ENCODE measurements at places on chromosomes 5 and 9.
A peak's percentile ranks its signal among the peaks of the same experiment; 100 is the strongest.

DNA sequence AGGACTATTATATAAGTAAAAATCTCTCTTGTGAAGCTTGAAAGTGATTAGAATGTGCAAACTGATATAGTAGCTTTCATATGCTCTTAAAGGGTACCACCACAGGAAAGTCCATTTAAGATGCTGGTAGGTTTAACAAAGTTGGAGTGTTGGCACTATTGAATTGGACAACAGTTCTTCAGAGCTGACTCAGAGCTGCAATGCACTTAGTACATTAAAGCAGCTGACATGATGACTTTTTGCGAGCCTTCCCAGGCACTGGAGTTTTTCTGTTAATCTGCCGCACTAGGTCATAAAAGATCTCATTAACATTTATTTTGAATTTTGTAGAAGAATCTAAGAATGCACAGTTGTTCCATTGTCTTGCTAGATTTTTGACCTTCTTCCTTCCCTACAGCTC is 243.8 kb downstream of the ADAMTSL1 start:
- no peak for DNase-seq

- no peak for DNase-seq
Observed at GRCh38 chr9:107861075-107861474, 371.5 kb upstream of the KLF4 start.

DNA sequence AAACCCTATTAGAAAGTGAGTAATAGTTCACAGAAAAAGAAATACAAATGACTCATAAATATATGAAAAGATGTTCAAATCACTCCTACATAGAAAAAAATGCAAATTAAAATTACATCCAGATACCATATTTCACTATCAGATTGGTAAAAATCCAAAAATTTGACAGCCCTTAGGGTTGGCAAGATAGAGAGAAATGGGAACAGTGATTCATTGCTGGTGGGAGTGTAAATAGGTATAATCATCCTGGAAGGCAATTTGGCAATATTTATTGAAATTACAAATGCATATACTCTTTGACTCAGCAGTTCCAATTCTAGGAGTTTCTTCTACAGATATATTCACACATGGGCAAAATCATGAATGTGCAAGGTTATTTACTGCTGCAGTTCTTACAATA is 273.5 kb downstream of the NR2F1-AS1 start:
- DNase-seq: no peak

- no peak for DNase-seq
Observed at GRCh38 chr5:139425497-139425896, 13.8 kb downstream of the DNAJC18 start.

- DNase-seq: no peak
Observed at GRCh38 chr9:126389992-126390391, 63.4 kb downstream of the MVB12B start.

GRCh38 chr9:124485201-124485600 is 22.0 kb downstream of the NR5A1 start:
- no peak for DNase-seq

DNA sequence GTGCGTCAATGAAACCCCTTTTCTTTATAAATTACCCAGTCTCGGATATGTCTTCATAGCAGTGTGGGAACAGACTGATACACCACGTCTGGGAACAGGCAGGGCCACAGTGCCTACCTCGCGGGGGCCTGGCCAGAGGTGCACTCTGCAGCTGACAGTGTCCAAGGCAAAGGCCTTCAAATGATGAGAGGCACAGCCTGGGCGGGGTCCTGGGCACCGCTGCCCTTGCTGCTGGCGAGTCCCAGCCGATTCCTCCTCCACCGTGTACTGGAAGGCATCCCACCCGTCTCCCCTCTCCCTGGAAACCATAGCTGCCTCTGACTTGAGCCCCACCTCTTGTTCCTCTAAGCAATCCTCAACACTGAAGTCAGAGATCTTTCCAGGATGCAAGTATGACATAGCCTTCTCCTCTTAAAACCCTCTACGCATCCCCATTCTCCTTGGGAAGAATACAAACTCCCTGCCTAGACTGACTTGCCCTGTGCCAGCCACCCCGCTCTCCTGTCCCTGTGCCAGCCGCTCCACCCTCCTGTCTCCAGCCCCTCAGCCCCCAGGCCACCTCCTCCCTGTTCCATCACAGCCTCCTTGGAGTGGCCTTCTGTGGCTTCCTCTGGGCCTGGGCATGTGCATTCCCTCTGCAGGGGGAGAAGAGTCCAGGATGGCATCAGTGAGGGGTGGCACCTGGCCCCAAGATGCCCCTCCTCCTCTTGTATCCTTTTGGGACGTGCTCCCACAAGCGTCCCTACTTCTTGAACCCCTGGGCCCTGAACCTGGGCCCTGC is 8.1 kb upstream of the COL5A1 start:
- DNase-seq: no peak

GRCh38 chr9:124357721-124358361 is 57.4 kb downstream of the PSMB7 start:
- DNase-seq: no peak

DNA sequence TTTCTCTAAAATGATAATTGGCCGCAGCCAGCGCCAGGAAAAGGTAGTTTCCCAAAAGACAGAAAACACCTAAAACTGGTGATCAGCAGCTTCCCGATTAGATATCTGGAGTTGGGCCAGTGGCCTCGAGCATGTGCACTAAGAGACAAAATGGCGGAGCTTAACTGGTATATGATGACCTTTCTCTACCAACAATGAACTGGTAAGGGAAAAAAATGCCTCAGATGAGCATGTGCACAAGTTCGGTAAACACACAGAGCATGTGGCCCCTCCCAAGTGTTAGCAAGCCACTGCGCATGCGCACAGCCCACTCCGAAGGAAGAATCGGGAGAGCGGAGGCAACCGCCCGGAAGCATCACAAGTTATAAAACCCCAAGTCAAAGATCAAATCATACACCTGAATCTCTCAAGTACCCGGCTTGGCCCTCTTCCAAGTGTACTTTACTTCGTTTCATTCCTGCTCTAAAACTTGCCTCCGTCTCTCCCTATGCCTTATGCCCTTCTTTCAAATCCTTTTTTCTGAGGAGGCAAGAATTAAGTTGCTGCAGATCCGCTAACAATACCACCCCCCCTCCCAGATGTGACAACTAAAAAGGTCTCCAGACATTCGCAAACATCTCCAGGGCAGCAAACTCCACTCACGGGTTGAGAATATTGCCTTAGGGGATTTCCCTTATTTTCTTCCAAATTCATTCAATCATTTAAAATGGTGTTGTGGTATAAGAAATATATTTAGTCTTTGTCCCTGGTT is 15.0 kb upstream of the PTBP3 start:
- DNase-seq: peak; percentile 43

- no peak for DNase-seq
Observed at GRCh38 chr5:58503390-58504046, 12.3 kb downstream of the GAPT start.

DNA sequence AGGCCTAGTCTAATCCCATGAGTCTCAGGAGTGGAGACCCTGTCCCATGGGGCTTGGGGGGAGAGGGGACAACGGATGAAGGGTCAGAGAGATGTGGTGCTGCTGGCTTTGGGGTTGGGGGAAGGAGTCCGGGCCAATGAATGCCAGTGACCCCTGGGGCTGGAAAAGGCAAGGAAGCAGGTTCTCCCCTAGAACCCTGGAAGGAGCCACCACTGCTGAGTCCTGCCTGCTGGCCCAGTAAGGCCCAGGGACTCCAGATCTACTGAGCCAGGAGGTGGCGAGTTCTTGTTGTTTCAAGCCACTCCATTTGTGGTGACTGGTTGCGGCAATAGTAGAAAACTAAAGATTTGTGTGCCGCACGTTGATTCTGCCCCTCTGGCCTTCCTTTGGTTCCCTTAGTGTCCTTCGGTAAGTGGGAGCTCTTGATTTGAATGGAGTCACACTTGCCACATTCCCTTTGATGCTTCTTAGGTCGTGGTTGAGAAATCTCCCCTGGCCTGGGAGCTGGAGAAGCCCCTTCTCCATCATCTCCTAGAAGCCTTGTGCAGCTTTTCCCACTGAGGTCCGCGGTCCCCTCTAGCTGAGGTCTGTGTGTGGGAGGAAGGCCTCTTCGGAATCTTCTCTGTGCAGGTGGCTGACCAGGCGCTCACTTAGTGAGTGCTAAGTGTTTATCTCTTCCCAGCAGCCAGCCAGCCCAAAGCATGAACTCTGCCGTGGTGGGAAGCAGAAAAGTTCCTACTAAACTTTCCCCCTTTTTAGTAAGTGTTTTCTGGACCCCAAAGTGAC is 9.0 kb downstream of the FCN1 start:
- no peak for DNase-seq

- DNase-seq: no peak
Observed at GRCh38 chr9:133635098-133635497, 1.1 kb upstream of the DBH start.

- no peak for DNase-seq
Observed at GRCh38 chr5:169745441-169746146, 108.5 kb downstream of the DOCK2 start.

DNA sequence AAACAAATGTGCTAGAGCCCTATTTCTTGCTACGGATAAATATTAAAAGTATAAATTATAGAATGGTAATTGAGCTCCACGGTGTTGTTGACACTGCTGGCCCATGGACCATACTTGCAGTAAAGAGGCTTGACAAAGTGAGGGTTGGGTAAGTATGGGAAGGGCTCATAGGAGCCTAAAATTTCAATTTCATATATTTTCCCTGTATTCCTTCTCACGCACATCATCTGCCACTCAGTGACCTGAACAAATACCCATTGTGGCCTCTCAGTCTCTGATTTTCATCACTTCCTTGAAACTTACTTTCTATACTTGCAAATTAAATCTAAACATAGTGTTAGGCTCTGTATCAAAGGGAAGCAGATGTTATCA is 116.5 kb downstream of the PIK3R1 start:
- no peak for DNase-seq

DNA sequence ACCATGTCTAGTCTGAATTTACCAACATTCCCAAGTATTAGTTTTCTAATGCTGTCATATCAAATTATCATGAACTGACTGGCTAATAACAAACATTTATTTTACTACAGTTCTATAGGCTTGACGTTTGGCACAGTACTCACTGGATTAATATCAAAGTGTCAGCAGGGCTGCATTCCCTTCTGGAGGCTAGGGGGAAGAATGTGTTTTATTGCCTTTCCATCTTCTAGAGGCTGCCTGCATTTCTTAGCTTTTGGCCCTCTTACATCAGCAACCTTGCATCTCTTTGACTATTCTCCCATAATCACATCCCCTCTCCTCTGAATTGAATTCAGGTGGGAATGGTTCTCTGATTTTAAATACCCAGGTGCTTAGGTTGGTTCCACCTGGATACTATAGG is 84.7 kb downstream of the EDIL3 start:
- DNase-seq: no peak

DNA sequence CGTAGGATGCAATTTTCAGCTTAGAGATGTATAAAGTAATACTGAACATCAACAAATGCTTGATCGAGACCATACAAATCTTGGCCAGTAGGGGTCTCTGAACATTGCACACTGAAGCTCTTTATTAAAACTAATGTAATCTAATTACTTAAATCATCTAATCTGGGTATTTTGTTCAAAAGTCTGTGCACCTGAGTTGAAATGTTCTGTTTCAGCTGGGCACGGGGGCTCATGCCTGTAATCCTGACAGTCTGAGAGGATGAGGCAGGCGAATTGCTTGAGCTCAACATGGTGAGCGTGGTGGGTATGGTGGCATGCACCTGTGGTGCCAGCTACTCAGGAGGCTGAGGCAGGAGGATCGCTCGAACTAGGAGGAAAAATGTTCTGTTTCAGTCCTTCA is 41.0 kb downstream of the ESM1 start:
- no peak for DNase-seq

Measured in activated T-helper 1 cell treated with anti-CD3 and anti-CD28 coated beads, Interleukin-2, amount 50 U/mL, for 16 hours (primary cell).